Stimulated activated CD8-positive, alpha-beta memory T cell treated with anti-CD3 and anti-CD28 coated beads, Interleukin-15, amount 100 ng/mL, for 4 hours (primary cell): ENCODE measurements at places on chromosomes 1 and 21.

DNA sequence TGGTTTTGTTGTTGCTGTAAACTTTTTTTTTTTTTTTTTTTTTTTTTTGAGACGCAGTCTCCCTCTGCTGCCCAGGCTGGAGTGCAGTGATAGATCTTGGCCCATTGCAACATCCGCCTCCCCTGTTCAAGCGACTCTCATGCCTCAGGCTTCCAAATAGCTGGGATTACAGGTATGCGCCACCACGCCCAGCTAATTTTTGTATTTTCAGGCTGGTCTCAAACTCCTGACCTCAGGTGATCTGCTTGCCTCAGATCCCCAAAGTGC is 78.9 kb upstream of the SLC45A1 start:
- no peak for DNase-seq

DNA sequence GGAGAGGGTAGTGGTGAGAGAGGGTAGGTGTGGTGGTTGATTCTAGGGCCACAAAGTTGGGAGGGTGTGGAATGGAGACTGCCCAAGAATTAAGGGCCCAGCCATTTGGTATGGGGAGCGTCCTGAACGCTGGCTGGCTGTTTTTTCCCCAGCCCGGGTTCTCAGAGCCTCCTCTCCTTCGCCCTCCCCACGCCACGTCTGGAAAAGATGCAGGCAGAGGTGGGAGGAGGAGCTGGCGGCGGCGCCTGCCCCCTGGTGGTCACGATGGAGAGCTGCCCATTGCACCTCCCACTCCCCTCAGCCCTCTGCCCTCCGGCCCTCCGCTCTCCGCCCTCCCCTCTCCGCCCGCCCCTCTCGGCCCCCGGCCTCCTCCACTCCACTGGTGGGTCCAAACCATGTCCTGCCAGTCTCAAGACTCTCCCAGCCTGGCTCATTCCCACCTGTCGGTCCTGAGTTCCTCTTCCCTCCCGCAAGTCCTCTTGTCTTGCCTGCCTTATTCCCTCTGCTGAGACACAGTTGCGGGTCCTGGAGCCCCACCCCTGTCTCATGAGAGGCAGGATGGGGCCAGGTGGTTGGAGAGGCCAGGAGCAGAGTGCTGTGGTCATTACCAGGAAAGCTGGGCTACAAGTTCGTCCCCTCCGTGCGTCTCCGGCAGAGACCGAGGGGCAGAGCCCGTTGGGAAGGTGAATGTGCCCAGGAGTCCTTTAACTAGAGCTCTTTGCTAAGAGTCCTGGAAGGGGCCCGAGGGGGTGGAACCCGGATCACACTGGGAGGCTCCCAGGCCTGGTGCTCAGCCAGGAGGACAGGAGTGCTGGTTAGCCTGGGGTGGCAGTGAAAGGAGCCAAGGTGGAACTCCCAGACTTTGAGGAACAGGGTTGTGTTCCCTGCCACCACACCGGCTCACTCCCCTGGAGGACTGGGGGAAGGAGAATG is 22.6 kb downstream of the ETNK2 start:
- DNase-seq, result peak; percentile 16

GRCh38 chr21:43289442-43289841 is 120.6 kb downstream of the CRYAA start:
- DNase-seq, result no peak

GRCh38 chr1:70239940-70240339 is 18.8 kb downstream of the SRSF11 start:
- DNase-seq, result no peak
